ENCODE measurements at places on chromosomes 3 and 15.

DNA sequence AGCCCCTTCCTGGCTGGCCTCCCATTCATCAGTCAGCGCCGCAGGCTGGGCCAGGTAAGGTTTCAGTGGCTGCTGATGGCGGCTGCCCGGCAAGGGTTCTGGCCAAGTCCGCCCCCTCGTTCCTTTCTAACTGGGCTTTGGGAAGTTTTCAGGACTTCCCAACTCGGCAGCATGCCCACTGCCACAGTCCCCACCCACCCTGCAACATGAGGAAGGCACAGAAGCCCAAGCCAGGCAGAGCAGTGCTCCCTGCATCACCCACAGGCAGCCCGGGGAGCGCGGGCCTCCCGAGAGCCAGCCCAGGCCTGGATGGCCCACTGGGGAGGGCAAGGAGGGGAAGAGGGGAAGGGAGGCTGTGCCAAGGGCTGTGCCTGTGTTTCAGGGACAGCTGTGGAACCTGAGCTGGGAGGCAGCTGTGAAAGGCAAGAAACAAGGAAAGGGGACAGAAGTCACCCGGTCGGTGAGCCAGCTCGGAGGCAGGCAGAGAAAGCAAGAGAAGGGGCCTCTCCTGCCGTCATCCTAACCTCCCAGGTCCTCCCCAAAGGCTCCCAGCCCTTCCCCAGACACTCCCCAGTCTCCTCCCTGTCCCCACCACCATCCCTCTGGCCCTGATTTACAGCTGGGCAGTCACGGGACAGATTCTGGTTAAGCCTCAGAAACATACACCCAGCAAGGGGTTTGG lies 73.9 kb downstream of the CPN2 start:
- DNase-seq = no peak

DNA sequence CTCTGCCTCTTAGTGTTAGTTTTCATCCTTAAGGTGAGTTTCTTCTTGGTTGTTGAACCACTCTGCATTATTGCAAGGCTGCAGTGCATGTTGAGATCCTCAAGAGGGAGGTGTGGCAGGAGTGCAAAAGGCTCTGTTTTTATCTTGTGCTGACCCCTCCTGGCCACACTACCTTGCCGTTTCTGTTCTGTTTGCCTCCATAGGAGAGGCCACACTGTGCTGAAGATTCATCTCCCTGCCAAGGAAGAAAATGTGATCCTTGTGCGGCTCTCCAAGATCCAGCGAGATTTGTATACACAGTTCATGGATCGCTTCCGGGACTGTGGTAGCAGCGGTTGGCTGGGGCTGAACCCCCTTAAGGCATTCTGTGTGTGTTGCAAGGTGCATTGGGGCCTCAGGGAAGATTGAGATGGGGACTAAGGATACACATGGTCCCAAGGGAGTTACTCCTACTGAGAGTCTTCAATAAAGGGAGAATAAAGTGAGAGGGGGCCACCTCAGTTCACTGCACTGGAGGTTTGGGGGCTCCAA lies 33.0 kb upstream of the TEX264 start:
- peak; percentile 17 for DNase-seq

- no peak for DNase-seq
Observed at GRCh38 chr3:114119776-114120175, 59.1 kb downstream of the DRD3 start.

DNA sequence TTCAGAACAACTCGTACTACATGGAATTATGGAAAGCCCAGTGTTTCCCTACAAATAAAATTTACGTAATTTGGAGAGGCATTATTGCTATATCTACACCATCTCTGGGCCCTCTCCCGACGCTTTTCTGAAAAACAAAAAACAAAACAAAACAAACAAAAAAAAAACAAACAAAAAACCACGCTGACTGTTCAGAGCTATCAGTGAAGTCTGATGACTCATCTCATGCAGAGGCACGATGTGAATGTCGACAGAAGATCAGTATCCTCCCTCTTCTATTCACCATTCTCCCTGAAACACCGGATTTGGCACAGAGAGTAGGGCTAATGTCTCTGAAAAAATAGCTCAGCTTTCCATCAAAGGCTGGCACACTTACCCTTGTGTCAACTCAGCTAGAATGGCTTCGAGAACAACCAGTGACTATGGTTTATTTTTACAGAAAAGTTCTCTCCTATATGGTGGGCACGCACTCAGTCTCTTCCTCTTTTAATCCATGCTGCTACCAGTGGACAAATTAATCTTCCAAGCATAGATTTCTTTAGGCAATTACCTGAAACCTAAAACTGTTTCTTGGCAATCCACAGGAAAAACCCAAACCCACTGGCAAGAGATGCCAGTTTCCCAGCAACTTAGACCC lies 1.5 kb downstream of the CRBN start:
- DNase-seq = no peak

DNA sequence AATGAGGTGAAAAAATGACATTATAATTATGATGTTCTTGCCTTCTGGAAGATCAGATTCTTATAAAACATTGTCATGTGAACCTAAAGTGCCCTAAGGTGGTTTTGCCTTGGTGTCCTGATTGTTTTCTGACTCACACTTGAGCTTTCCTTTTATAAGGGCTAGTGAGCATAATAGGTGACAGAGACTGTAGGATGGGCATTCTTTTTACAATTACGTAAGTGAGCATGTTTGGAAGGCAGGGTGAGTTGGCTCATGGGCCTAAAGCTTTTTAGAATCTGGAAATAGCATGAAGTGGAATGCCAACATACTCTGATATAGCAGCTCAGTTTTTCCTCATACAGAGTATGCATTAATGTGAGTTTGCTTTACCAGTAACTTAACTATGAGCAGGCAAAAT lies 41.2 kb downstream of the CRYBG3 start:
- DNase-seq = no peak

GRCh38 chr15:45146405-45146804 lies 16.6 kb downstream of the DUOX1 start:
- DNase-seq = no peak

- no peak for DNase-seq
Observed at GRCh38 chr15:36951731-36952247, 148.6 kb downstream of the MEIS2 start.

- DNase-seq = no peak
Observed at GRCh38 chr15:55829826-55830225, 86.9 kb upstream of the PRTG start.

DNA sequence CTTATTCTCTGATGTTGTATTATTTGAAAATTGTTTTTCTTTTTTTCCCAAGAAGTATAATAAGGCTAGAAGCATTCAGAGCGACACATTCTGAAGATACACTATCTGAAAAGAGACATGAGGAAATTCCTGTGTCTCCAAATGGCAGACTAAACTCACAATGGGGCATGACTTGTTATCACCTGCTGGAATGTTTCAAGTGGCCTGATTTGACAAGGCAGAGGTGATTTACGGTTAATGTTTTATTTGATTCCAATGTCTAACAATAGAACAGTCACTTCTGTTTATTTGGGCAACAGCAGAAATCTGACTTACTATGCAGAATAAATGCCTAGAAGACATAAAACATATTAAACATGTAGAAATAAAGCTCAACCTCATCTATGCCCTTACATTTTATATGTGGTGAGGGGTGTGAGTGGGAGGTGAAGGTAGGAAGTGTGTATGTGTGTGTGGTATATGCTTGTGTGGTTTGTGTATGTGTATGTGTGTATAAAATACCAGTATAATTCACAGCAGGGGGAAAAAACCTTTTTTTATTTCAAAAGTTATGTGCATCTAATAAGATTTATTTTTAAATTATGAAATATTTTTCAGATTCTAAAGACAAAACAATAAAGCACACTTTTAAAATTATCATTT lies 1051.7 kb downstream of the ROBO2 start:
- no peak for DNase-seq

- DNase-seq = peak; percentile 61
Observed at GRCh38 chr15:67884514-67885174, 44.8 kb upstream of the RNU6-1 start.

DNA sequence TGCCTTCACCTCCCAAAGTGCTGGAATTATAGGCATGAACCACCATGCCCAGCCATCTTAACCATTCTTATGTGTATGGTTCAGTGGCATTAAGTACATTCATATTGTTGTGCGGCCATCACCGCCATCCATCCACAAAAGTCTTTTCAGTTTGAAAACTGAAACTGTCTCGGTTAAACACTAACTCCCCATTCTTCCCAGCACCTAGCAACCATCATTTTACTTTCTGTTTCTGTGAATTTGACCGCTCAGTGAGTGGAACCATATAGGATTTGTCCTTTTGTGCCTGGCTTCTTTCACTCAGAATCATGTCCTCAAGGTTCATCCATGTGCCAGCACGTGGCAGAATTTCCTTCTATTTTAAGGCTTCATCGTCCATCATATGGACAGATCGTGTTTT lies 5.8 kb downstream of the MCM2 start:
- no peak for DNase-seq

DNA sequence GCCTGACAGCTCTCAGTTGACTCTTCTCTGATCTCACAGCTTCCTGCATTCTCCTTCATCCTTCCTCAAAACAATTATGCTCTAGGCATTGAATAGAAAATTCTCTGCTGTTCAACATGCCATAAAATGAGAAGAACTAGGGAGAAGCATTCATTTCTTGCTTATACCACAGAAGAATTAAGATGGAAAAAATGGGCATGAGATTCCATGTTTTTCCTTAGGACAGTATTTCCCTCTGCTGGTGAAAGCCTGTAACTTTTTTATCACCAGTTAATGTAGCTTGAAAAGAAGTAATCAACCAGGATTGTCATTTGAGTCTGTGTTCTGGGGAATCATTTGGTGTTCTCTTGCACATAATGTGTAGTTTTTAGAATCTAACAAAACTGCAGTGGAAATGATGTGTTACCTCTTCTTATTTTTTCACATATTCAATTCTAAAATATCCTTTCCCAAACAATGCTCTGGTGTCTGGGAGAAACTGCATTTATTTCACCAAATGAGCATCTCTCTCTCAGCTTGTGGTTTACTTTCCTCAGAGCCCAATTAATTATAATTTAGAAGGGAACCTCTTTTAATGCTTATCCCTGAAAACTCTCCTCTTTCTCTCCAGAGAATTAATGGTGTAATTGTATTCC lies 92.8 kb upstream of the DCBLD2 start:
- DNase-seq = no peak

DNA sequence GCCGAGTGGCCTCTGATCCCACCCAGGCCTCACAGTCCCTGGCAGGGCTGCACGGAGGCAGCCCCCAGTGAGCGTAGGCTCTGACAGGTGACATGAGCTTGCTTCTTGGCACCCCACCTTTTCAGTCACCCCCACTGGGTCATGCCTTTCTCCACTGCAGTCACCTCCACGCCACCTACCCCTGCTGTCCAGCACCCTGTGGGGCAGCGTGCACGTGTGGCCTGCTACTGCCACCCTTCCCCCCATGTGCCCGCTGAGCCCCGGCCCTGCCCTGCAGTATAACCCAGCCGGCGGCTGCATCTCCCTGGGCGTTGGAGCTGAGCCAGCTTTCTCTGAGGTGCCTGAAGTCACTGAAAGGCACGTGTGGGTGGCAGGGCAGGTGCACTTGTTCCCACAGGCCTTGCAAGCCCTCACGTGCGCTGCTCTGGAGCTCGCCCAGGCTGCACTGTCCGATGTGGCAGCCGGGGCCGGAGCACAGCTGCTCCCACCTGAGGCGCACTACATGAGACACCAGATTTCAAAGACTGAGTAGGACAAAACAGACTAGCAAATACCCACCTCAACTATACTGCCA lies 65.6 kb downstream of the NIPA2 start:
- no peak for DNase-seq

- DNase-seq = no peak
Observed at GRCh38 chr15:64205202-64205601, 42.4 kb upstream of the PPIB start.

- DNase-seq = no peak
Observed at GRCh38 chr3:9147215-9147895, 102.1 kb downstream of the SRGAP3 start.

GRCh38 chr15:38176691-38177090 lies 75.9 kb upstream of the SPRED1 start:
- DNase-seq = no peak

GRCh38 chr3:131616719-131617118 lies 113.9 kb upstream of the MRPL3 start:
- no peak for DNase-seq

DNA sequence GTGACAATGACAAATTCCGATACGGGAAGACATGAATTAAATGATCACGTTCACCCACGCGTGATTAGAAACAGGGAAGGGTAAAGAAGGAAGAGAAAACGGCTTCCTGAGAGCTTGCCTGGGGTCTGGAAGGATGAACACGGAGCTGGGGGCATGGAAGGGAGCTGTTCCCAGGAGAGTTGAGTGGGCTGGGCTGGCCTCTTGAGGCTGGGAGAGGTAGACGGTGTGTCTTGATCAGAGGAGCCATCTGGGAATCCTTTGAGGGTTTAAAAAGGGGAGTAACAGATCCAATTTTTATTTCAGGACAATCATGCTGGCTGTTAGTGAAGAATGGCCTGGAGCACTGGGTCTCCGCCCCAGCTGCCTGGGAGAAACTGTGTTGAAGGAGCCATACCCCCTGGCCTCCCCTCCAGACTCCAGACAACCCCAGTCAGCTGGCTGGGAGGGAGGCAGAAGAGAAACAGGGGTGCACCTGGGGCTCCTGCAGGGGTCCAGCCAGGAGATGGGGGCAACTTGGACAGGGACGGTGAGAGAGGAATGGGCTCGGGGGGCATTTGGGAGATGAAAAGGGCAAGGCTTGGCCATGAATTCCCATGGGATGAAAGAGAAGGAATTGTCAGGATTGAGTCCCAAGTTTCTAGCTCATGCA lies 53.6 kb upstream of the CGNL1 start:
- DNase-seq = no peak

GRCh38 chr3:153633407-153633806 lies 471.4 kb downstream of the RAP2B start:
- no peak for DNase-seq

DNA sequence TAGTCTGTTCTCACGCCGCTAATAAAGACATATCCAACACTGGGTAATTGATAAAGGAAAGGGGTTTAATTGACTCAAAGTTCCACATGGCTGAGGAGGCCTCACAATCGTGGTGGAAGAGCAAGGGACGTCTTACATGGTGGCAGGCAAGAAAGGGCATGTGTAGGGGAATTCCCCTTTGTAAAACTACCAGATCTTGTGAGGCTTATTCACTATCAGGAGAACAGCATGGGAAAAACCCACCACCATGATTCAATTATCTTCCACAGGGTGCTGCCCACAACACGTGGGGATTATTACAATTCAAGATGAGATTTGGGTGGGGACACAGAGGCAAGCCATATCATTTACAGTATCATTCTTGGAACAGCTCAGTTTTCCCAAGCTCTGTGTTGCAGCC lies 268.0 kb downstream of the SUCLG2 start:
- no peak for DNase-seq

DNA sequence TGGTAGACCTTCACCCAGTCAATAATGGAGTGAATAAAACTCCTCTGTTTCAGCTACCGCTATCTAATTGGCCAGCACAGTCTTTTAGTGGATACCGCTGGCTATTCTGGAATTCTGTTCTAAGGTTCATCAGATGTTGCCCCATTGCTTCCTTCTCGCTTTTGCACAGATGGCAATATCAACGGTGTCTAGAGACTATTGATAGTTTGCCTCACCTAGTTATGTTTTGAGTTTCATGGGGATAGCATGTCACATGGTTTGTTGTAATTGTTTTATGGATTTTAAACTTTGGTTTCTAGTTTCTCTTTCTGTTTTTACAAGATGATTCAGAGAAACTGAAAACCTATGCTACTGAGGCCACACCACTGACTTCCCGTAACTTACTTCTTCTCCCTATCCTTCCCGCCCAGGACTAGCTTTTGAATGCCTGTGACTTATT lies 2.0 kb downstream of the XRN1 start:
- peak; percentile 16 for DNase-seq

GRCh38 chr3:156553705-156554356 lies 1.1 kb downstream of the SSR3 start:
- DNase-seq = peak; percentile 16

GRCh38 chr3:41893977-41894376 lies 67.9 kb downstream of the ULK4 start:
- no peak for DNase-seq

GRCh38 chr3:112767177-112767576 lies 79.5 kb downstream of the CD200R1L start:
- DNase-seq = no peak

Data from activated naive CD8-positive, alpha-beta T cell treated with anti-CD3 and anti-CD28 coated beads, Interleukin-2, amount 50 U/mL, for 24 hours (primary cell).